ENCODE measurements at places on chromosomes 7 and 10.

- no peak for DNase-seq
These were observed 91.6 kb downstream of the COBL start for GRCh38 chr7:51224811-51225595.

DNA sequence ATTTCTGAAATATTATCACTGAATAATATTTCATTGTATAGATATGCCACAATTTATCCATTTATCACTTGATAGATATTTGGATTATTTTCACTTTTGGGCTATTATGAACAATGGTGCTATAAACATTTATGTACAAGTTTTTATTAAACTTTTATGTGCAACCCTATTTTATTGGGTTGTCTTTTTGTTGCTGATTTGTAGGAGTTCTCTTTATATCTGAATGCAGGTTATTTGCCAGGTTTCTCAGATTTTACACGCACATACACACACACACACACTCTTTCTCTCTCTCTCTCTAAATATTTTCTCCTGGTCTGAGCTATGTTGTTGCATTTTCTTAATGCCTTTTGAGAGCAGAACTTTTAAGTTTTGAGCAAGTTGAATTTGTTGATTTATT, 36.2 kb downstream of the ADK start:
- DNase-seq, result no peak

DNA sequence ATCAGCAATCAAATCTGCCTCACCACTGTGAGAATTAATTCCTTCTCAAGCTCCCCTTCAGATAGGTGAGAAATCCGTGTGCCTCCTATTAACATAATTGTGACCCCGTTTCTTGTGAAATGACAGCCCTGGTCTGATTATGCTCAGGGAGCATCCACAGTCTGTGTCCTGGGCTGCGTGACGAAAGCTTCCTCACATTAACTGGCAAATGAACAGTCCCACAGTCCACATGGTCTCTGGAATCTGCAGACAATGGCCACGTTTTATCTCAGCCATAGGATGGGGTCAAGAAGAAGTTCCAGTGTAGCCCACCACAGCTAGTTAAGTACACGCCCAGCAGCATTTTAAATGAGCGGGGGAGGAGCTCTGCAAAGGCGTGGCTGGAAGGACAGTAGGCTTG, 229.2 kb downstream of the RPS24 start:
- DNase-seq, result no peak

GRCh38 chr10:10826125-10826524, 191.5 kb upstream of the CELF2 start:
- no peak for DNase-seq

DNA sequence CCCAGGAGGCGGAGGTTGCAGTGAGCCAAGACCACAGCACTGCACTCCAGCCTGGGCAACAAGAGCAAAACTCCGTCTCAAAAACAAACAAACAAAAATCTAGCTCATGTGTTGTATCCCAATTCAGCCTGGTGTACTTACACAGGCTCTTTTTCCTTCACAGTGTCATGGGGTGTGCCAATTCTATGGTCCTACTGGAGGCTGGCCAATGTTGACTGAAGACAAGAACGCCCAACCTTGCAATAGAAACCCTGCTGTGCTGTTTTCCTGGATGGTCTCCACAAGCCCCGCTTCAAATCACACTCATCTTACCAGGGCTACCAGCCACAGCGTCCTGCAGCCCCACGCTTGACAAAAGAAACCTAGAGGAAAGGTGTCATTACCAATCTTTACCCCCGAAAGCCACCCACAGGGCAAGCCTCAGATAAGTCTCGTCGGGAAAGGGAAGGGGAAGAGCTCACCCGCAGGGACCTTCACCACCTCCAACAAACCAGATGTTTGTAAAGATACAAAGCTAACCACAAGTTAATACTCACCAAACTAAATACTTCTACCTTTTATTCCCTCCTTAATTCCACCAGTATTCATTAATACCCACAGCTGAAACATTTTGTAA, 64.8 kb downstream of the TNS3 start:
- no peak for DNase-seq

- no peak for DNase-seq
These were observed 25.8 kb upstream of the ZRANB1 start for GRCh38 chr10:124916098-124916584.

- DNase-seq, result no peak
These were observed 66.8 kb upstream of the EXOC4 start for GRCh38 chr7:133186060-133186459.

- no peak for DNase-seq
These were observed 19.5 kb downstream of the LMOD2 start for GRCh38 chr7:123675181-123675473.

- DNase-seq, result no peak
These were observed 54.2 kb downstream of the TACR2 start for GRCh38 chr10:69362471-69362954.

Measured in stimulated activated CD8-positive, alpha-beta memory T cell treated with anti-CD3 and anti-CD28 coated beads, Interleukin-4, amount 100 ng/mL, for 4 hours (primary cell).